ENCODE measurements at places on chromosomes 5 and 9. TPM values are rescaled to one million over a fixed set of nuclear protein-coding genes. Genes with fewer than 3 reads are reported as not detected.

SPINK7 gene
- total RNA-seq, result not detected

UBE2QL1 gene
- total RNA-seq, result 2.0 TPM

HSD17B3 gene
- total RNA-seq, result 2.0 TPM

RANBP3L gene
- total RNA-seq, result 15.8 TPM

GRCh38 chr5:56232538-56232937 is 592 bp downstream of the ANKRD55 start:
- H3K4me1 ChIP-seq, result no peaks in the 10 kb centered on the region
- H3K27me3 ChIP-seq, result no peaks in the 10 kb centered on the region
- no peak for DNase-seq
- no peaks in the 10 kb centered on the region for H3K36me3 ChIP-seq

FBXO4 gene
- 24.0 TPM for total RNA-seq

- no peak overlapping the region for H3K4me3 ChIP-seq
- no peak for DNase-seq
- H3K27me3 ChIP-seq, result no peaks in the 10 kb centered on the region
- no peaks in the 10 kb centered on the region for H3K4me1 ChIP-seq
- H3K27ac ChIP-seq, result no peak overlapping the region
These were observed 42.1 kb upstream of the TMOD1 start for GRCh38 chr9:97459326-97459725.

GRCh38 chr9:14245901-14246525 is 67.9 kb downstream of the NFIB start:
- H3K27ac ChIP-seq, result no peak overlapping the region
- peaks cover 18% of the 10 kb centered on the region for H3K4me1 ChIP-seq
- no peak for DNase-seq
- H3K36me3 ChIP-seq, result no peaks in the 10 kb centered on the region
- H3K27me3 ChIP-seq, result no peaks in the 10 kb centered on the region

GRCh38 chr5:90894866-90895420 is 336.3 kb downstream of the ADGRV1 start:
- no peak for DNase-seq
- H3K4me1 ChIP-seq, result peaks cover 13% of the 10 kb centered on the region
- H3K27me3 ChIP-seq, result no peaks in the 10 kb centered on the region

- no peak overlapping the region for H3K4me3 ChIP-seq
- no peaks in the 10 kb centered on the region for H3K27me3 ChIP-seq
- H3K4me1 ChIP-seq, result no peaks in the 10 kb centered on the region
- no peak for DNase-seq
- H3K27ac ChIP-seq, result no peak overlapping the region
These were observed 6.7 kb downstream of the KCNIP1 start for GRCh38 chr5:170510559-170510958.

DNA sequence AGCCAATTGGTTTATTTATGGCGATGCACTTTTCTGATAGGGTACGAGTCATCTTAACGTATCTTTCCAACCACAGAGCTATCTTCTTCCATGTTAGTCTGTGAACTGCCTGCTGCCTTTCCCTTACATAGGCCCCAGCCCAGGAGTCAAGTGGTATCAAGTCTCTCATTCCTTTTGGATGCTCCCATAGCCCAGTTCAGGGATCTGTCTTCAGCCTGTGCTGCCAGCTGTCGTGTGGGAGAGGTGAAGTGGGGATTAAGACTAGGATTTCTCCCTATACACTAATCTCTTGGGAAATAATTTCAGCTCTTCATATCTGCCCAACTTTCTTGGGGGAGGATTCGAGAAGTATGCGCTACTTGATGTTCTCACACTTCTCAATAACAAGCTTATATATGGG is 475.7 kb downstream of the EBF1 start:
- no peaks in the 10 kb centered on the region for H3K27me3 ChIP-seq
- no peak overlapping the region for H3K4me3 ChIP-seq
- H3K36me3 ChIP-seq, result no peaks in the 10 kb centered on the region
- no peak overlapping the region for H3K27ac ChIP-seq

Data from thyroid gland (tissue), 4 donors.